ENCODE measurements at places on chromosomes 12 and 14.

GRCh38 chr12:8562310-8562709 is 21.6 kb upstream of the CLEC4E start:
- no peak for DNase-seq

- DNase-seq: peak; percentile 11
Measured at GRCh38 chr12:71469258-71469750, 29.7 kb downstream of the LGR5 start.

- no peak for DNase-seq
Measured at GRCh38 chr14:99968191-99968920, 96.9 kb upstream of the EVL start.

- no peak for DNase-seq
Measured at GRCh38 chr12:30155001-30155730, 371.4 kb upstream of the TMTC1 start.

DNA sequence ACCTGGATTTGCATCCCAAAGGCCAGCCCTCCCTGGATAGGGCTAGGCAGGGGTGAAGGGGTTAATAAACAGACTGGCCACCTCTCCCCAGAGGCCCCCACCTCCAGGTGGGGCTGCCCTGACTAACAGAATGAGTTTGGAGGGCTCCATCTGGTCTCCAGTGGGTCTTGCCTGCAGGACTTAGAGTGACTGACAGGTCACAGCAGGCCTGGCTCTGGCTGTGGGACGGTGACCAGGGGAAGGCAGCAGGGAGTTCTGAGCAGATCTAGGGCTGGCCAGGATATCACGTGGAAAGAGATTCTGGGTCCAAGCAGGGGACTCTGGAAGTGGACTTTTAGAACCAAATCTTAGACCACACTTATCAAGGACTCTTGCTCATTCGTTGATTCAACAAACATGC is 40.9 kb upstream of the LHX5 start:
- DNase-seq: no peak

- DNase-seq: no peak
Measured at GRCh38 chr14:69346710-69347109, 51.4 kb downstream of the ERH start.

DNA sequence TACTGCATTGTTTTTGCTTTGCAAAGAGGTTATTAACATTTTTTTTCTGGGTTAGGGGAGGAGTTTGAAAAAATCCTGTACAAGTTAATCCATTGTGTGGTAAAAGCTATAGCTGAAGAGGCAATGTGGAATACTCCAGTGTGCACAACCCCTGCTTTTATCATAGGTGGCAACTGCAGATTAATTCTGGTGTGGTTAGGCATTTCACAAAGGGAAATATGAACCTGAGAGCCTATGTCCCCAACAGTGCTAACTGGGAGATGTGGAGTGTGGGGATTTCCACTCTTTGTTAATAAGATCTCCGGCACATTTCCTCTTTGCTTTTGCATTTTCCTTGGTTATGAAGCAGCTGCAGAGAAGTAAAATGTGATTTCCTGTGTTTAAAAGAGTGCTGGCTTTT is 33.6 kb downstream of the PRORP start:
- DNase-seq: no peak

- no peak for DNase-seq
Measured at GRCh38 chr12:101670007-101670671, 27.3 kb upstream of the CHPT1 start.

DNA sequence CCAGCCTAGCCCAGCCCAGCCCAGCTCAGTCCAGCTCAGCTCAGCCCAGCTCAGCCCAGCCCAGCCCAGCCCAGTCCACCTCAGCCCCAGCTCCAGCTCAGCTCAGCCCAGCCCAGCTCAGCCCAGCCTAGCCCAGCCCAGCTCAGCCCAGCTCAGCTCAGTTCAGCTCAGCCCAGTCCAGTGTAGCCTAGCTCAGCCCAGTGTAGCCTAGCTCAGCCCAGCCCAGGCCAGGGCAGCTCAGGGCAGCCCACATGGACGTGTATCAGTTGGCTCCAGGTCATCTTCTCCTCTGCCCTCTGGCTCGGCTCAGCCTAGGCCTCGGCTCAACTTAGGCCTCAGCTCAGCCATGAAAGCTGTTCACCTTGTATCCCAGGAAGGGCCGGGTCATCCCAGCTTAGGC is 64.7 kb downstream of the TMEM121 start:
- no peak for DNase-seq

- DNase-seq: no peak
Measured at GRCh38 chr12:2961705-2962104, 2.5 kb downstream of the TEAD4 start.

DNA sequence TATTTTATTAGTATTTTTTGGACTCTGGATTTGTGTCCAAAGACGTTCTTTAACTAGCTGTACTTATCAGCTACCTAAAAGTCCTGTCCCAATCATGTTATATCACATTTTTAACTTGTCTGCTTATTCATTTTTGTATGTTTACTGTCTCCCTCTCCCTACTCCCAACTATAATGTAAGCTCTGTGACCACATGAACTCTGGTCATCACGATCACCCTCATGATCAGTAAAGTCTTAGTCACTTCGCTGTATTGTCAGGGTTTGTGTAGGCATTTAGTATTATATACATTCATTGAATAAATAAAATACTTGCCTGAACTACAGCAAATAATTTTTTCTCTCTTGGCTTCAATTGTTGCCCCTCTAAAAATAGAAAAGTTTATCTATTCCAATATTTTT is 211.0 kb downstream of the PIK3C2G start:
- no peak for DNase-seq

- DNase-seq: no peak
Measured at GRCh38 chr14:99925471-99925870, 132.3 kb downstream of the EML1 start.

- DNase-seq: no peak
Measured at GRCh38 chr12:70948236-70948975, 27.9 kb upstream of the PTPRR start.

- no peak for DNase-seq
Measured at GRCh38 chr12:1504304-1504894, 90.0 kb downstream of the FBXL14 start.

DNA sequence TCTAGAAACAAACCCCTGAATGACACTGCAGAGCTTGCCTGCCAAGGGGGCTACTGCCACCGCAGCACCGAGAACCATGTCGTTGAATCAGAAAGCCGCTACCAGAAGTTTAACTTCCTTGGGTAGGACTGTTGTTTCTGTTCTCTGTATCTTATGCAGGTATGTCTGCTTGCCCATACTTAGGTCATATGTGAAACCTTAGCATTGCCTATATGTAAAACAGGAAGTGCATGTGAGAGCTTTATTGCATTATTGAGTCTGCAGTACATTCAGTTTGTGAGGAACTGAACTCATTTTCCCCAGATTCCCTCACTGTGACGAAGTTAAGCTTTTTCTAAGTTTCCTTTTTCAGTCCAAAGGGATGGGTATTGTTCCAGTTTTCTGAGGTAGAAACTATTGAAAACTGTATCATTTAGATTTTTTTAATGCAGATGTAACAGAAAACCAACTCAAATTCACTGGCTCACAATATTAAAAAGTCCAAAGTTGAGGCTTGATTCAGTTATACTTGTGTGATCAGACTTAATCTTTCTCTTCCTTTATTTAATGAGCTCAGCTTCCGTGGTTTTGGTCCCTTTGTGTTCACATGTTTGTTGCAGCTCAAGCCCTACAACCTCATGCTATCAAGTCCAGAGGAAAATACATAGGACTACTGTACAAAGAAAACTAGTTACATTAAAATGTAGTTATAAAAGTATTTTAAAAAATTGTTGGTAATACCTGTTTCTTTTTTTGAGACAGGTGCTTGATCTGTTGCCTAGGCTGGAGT is 6.9 kb downstream of the FBXO34 start:
- DNase-seq: no peak

DNA sequence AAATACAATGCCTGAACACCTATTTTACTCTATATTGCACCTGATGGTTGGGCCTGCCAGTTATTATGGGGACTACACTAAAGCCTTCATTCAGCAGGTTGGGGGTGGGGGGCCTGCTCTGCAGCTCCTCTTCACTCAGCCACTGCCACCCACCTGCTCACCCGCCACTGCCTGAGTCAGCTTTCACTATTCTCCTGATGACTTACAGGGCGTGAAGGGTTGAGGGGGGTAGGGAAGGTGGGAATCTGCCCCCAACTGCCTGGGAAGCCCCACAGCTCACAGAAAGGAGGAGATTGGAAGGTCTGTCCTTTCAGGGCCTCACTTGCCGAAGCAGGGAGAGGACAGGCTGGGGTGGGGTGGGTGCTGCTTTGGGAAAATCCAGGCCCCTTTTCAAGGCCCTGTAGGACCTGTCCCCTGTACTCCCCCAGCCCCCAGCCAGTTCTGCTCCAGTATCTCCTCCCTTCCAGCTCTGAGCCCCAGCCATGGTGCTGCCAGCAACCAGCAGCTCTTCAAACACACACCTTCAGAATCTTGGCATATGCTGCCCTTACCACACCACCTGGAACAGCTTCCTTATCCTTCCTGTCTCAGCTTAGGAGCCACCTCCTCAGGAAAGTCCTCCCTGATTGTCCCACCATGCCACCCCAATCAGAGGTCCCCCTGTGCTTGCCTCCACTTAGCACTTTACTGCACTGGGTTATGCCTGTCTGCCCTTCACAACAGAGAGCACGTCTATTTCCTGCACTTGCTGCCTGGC is 33.1 kb downstream of the IRF2BPL start:
- DNase-seq: no peak

- DNase-seq: no peak
Measured at GRCh38 chr12:12217018-12217359, 49.9 kb downstream of the LRP6 start.

GRCh38 chr12:54126696-54127537 is 61.9 kb downstream of the SMUG1 start:
- DNase-seq: no peak

GRCh38 chr12:119036878-119037825 is 55.8 kb downstream of the SRRM4 start:
- DNase-seq: peak; percentile 50

DNA sequence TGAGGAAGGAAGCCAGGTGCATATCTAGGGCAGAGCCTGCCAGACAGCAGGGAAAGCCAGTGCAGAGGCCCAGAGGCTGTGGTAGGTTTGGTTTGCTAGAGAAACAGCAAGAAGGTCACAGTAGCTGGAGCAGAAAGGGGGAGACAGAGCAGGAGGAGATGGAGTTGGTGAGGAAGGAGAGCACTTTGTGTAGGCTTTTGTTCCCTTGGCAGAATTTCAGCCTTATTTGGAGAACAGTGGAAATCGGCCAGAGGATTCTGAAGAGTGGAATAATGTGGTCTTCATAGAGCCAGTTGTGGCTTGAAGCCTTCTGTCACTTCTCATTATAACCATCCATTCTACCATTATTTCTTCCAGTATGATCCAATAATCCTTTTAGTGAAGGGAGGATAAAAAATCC is 212.9 kb upstream of the FAR2 start:
- peak; percentile 65 for DNase-seq

- DNase-seq: no peak
Measured at GRCh38 chr12:110971189-110971920, 51.0 kb upstream of the MYL2 start.

DNA sequence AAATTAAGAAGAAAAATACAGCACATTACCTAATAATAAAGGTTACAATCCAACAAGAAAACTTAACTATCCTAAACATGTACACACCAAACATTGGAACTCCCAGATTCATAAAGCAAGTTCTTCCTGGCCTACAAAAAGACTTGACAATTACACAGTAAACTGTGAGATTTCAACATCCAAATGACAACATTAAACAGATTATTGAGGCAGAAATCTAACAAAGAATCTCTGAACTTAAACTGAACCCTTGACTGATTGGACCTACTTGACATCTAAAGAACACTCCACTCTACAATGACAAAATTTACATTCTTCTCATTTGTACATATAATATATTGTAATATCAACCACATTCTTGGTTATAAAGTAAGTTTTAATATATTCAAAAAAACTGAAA is 1341.3 kb downstream of the LRFN5 start:
- DNase-seq: no peak

- no peak for DNase-seq
Measured at GRCh38 chr14:105666420-105666819, 140.0 kb downstream of the TMEM121 start.

DNA sequence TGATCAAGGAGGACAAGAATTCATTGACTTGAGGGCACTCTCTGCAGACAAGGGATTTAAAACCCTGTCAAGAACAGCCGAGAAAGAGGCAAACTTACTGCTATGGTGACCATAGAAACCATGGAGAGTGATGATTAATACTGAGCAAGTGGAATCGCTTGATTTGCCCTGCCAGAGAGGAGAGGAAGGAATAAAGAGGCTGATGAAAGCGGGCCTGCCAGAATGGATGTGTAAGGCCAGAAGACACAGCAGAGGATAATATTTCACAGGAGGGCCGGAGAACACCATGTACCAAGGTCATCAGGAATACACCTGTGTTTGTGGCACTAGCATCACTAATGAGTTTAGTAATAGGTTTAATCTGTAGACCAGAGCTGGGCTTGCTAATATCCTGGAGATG is 221.8 kb upstream of the DCN start:
- DNase-seq: no peak

DNA sequence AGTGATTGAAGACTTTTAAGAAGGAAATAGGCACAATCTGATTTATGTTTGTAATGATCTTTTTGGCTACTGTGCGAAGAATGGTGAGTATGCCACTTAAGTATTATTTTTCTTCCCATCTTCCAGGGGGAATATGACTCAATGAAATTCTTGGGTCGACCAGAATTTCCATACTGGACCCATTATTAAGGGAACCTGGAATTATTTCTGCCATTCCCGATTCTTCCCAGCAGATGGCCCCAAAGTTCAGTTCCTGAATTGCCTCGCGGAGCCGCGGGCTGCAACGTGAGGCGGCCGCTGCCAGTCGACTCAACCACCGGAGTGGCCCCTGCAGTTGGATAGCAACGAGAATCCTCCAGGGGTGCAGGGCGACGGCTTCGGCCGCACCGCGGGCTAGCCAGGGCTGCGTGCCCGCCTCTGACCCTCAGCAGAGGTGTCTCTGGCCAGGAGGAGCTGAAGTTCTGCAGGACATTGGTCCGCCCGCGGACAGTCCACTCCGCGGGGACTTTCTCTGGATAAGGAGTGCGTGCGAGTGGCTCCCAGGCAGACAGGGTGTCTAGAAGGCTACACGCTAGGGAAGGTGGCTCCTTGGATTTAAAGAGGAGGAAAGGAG is 628 bp upstream of the TSHR start:
- DNase-seq: peak; percentile 76

DNA sequence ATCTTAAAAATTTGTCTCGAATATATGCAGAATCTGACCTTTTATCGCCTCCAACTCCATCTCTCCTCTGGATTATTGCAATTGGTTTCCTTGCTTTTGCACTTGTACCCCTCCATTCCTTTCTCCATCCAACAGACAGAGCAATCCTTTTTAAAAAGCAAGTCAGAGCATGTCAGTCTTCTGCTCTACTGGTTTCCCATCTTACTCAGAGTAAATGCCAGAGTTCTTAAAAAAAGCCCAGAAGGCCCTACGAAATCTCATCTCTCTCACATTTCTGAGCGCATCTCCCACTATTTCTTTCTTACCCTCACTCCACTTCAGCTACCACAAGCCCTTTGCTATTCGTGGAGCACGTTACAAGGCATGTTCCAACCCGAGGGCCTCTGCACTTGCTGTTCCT is 236.9 kb upstream of the DDHD1 start:
- no peak for DNase-seq
